Activated gamma-delta T cell treated with Interleukin-2 at 50 U/mL for 16 hours (primary cell): ENCODE measurements at places on chromosomes 12 and 14.

GRCh38 chr14:57212919-57213318, 55.8 kb downstream of the EXOC5 start:
- no peak for DNase-seq

DNA sequence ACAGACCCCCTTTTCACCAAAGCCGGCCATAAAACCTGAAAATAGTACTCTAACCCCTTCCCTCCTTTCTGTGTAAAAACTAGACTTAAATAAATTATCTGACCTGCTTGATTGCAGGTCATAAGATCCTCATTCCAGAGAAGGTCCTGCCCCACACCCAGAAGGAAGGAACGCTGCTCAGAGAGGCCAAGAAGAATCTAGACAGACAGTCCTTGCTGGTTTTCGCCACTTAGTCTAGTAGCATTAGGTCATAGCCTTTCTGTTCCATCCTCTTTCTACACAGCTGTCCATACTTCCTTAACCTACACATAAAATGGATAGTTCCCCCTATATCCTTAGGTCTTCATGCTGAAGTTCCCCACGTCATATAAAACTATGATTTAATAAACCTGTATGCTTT, 83.7 kb upstream of the IGF1 start:
- DNase-seq, result no peak

DNA sequence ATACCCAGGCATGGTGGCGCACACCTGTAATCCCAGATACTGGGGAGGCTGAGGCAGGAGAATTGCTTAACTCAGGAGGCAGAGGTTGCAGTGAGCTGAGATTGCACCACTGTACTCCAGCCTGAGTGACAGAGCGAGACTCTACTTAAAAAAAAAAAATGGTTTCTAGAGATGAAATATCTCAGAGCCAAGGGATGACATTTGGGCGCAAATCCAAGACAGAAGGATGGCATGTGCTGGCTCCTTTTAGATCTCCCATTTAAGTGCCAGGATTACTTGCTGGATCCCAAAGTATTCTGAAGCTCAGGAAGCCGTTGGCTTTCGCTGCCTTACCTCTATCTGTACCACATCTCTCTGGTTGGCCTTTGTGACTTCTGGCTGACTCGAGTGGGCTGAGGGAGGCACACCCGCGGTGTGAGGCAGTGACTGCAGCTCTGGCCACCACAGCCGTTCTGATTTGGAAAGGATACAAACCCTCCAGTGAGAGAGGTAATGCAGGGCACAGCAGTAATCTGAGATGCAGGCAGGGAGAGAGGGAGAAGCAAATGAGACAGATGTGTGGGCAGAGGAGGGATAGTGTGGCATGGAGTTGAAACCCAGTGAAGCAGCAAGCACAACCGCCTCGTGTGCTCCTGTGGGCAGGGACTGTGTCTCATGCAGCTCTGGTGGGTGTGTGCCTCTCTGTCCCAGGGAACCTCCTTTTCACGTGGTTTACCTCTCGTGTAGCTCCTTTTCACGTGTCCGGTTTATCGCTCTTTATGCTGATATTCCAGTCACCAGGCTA, 4.9 kb downstream of the B4GALNT3 start:
- DNase-seq, result no peak

GRCh38 chr12:57865084-57865751, 18.7 kb upstream of the CTDSP2 start:
- peak; percentile 28 for DNase-seq

DNA sequence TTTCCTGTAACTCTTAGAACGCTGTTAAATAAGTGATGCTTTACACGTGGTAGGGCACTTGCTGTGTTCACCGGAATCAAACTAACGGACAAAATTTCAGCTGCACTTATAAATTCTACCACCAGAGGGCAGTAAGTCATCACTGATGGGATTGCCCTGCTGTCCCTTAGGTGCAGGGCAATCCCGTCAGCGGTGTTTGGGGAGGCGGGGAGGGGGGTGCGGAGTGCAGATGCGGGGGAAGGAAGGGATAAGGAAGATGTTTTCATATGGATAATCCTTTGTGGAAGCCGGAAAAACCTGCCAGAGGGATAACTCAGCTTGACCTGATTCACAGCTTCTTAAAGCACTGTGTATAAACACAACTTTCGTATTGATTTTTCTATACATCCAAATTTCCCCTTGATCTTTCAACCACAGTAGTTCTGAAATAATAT, 21.7 kb upstream of the SLC10A1 start:
- peak; percentile 49 for DNase-seq

- DNase-seq, result no peak
Observed at GRCh38 chr14:44300916-44301315, 206.2 kb downstream of the FSCB start.

- no peak for DNase-seq
Observed at GRCh38 chr12:32159925-32160324, 53.3 kb downstream of the BICD1 start.

DNA sequence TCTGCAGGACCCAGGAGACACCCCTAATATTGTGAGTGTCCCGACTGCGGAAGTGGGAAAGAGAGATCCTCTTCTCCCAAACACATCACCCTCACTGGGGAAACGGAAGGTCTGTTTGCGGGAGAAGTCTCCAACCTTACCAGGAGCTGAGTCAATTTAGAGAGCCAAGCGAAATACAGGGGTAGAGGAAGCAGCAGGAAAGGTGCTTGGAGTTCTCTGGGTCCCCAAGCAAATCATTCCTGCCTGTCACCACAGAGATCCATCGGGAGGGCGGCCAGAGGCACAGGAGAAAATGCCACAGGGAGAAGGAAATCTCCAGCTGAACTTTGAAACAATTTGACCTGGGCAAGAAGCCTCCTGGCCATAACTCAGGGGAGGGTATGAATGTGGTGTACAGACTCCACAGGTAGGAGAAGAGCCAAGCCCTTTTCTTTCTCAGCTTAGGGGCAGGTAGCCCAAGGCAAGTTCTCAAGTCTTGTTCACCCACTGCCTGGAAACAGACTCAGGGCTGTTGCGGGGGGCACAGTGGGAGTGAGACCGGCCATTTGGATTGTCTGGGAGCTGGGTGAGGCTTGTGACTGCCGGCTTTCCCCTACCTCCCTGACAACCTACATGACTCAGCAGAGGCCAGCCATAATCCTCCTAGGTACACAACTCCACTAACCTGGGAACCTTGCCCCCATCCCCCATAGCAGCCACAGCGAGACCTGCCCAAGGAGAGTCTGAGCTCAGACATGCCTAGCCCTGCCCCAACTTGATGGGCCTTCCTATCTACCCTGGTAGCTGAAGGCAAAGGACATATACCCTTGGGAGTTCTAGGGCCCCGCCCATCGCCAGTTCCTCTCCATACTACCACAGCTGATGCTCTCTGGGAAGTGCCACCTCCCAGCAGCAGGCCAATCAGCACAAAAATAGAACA, 211.9 kb upstream of the ARHGAP5 start:
- no peak for DNase-seq
